ENCODE measurements at places on chromosomes 6 and 20. TPM values are rescaled to one million over a fixed set of nuclear protein-coding genes. Genes with fewer than 3 reads are reported as not detected.

- DNase-seq, result peak; percentile 39
These were observed 38.4 kb downstream of the RREB1 start for GRCh38 chr6:7145885-7146828.

- no peak for DNase-seq
These were observed 82.7 kb downstream of the PSMG4 start for GRCh38 chr6:3341467-3341866.

GRCh38 chr6:37589941-37590340, 90.2 kb upstream of the CCDC167 start:
- no peak for DNase-seq

Gene MRAP2
- total RNA-seq, result not detected

Gene PHACTR1
- 0.61 TPM for total RNA-seq

Gene TMEM217
- 3.2 TPM for total RNA-seq

Data from activated CD8-positive, alpha-beta T cell treated with anti-CD3 and anti-CD28 coated beads, Interleukin-2, amount 10 ng/mL, durations not matched to agents 7 days and 5 days (primary cell).